ENCODE measurements at places on chromosomes 13 and 19.

GRCh38 chr13:28533125-28533436 is 38.2 kb upstream of the FLT1 start:
- no peak for DNase-seq

GRCh38 chr13:112270951-112271350 is 105.2 kb upstream of the SPACA7 start:
- DNase-seq = no peak

DNA sequence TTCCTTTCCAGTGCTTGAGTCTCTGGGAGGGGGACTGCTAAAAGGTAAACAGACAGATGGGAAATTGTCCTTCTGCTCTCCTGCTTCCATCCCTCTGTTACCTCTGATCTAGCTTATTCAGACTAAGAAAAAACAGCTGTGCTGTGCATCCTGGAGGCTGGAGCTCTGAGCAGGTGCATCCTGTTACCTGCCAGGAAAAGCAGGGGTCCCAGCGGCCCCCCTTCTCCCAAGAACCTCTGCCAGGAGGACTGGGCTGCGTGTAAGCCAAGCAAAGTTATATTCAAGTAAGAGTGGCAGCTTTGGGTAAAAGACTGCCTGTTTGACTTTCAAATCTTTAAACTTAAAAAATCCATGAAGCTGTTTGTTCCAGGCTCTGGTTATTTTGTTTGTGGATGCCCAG is 75.1 kb downstream of the C13orf42 start:
- DNase-seq = no peak

DNA sequence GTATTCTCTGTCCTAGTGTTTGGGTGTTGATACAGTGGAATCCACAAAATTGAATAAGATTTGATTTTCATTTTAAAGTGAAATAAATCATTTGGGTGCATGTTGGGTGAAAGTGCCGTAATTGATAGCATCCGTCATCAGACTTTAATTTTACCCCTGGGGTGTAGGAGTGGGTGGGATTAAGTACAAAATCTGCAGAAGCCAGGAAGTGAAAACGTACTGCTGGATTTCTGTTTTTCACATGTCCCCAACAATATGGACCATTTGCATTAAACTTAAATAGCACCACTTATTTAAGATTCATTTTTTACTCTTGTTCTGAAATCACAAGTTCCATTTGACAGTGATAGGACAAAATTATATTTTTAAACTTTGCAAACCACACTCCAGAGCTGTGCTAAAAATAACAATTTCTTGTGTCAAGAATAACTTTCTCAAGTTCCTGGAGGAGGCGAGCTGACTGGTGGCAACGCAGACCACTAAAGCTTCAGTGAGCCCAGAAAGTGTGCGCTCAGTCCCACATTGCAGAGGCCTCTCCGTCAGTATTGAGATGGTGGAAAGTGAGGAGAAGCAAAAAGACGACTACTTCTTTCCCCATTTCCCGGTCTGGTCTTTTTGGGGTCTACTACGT is 71.3 kb downstream of the ARHGEF7 start:
- DNase-seq = no peak

- no peak for DNase-seq
Observed at GRCh38 chr13:42746866-42747265, 34.5 kb upstream of the FAM216B start.

GRCh38 chr13:98322091-98322718 is 145.1 kb upstream of the RNF113B start:
- no peak for DNase-seq

Data from activated gamma-delta T cell treated with anti-CD3 and anti-CD28 coated beads, Interleukin-2, amount 50 U/mL, for 16 hours (primary cell).